ENCODE measurements at places on chromosomes 13 and 19.

- no peak for DNase-seq
Measured at GRCh38 chr19:54626757-54627156, 3.5 kb upstream of the LILRB1 start.

- no peak for DNase-seq
Measured at GRCh38 chr13:106143392-106143791, 392.1 kb downstream of the EFNB2 start.

GRCh38 chr19:57537953-57538547, 10.9 kb downstream of the ZNF549 start:
- DNase-seq = no peak

DNA sequence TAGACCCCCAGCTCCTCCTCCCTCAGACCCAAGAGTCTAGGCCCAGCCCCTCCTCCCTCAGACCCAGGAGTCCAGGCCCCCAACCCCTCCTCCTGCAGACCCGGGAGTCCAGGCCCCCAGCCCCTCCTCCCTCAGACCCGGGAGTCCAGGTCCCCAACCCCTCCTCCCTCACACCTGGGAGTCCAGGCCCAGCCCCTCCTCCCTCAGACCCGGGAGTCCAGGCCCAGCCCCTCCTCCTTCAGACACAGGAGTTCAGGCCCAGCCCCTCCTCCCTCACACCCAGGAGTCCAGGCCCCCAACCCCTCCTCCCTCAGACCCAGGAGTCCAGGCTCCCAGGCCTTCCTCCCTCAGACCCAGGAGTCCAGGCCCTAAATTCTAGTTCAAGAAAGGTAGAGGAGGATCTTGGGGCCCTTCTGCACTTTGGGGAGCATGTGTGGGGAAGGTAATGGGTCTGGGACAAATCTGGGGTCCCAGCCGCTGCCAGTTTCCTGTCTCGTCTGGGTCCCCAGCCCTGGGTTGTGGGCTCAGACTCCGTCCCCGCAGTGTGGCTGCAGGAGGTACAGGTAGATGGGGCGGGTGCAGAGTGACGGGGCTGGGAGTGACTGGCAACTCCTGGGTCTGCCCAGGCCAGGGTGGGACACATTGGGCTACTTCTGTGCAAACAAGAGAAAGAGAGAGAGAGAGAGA, 3.2 kb upstream of the TMEM190 start:
- no peak for DNase-seq

GRCh38 chr19:8307965-8308866, at the start of gene CD320:
CD320 (minus strand) TSS chr19:8308358; CDS start chr19:8308290, 68 bp downstream.
- DNase-seq = peak; percentile 87

DNA sequence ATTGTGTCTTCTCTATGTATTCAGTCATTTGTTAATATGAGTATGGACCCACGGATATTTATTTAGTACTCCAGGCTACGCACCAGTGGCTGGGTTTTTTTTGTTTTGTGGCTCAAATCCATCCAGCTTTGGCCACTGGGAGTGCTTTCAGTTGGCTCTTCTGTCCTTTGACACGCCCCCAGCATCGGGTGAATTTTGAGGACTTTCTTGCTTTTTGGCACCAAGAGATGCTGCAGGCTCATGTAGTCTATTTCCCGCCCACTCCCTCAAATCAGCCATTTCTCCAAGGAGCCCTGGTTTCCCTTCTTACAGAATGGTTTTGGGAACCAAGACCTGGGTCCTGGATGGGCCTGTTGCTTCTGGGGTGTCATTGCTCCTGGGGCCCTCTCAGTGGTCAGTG, 55.8 kb downstream of the SMARCA4 start:
- DNase-seq = no peak

DNA sequence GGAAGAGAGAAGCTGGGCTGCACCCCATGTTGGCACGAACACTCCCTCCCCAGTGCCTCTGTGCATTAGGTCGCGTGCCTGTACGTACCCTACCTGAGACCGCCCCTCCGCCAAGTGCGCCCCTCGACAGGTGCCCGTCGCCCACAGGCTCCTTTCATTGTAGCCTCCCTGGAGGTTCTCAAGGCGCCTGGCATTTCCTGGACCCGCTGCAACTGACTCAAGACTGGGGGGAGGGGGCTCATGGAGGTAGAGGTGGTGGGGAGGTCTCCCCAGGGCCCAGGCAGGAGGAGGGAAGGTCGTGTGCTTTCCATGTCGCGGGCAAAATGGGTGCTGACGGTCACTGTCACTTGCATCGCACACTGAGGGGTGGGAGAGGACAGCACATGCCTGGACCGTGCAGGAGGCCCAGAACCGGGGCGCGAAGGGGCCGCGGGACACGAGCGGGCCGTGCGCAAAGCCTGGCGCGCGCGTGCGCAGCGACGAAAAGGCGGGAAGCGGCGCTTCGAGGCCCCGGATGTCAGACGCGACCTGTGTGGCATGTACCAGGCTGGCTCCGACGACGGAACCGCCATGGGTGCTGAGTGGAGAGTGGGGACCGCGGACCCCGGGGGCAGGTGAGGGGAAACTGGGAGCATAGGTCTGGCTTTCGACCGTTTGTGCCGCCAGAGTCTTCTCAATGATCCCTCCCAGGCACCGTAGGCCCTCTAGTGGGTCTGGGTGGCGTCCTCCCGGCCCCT, 16.5 kb downstream of the NFIX start:
- no peak for DNase-seq

- DNase-seq = no peak
Measured at GRCh38 chr19:44303976-44304568, 753 bp downstream of the ZNF235 start.

DNA sequence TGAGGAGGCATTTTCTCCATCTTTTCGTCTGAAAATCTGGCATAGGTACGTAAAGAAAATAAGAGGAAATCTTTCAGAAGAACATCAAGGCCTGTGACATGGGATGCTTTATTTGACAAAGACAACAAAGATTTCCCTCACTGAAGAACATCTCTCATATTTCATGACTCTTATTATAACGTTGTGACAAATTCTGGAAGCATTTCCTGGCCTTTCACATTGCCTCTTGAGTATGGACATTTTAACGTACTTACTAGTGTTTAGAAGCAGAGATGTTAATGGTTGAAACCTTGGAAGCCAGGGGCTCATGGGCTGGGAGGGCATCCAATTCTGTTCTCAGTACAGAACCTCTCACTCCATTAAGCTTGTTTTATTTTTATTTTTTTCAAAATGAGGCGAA, 210.8 kb downstream of the DCT start:
- no peak for DNase-seq

- no peak for DNase-seq
Measured at GRCh38 chr19:18233224-18233825, 7.1 kb upstream of the PDE4C start.

All from NCI-H1417 treated with DMSO at 0.1 percent for 48 hours (cell line).